ENCODE measurements at places on chromosomes 11 and 22.

GRCh38 chr22:30299322-30299721, 10.0 kb upstream of the CASTOR1 start:
- no peak for DNase-seq

- DNase-seq = no peak
Observed at GRCh38 chr22:45460288-45461109, 42.2 kb upstream of the FBLN1 start.

- no peak for DNase-seq
Observed at GRCh38 chr11:64089493-64089892, 53.8 kb downstream of the FLRT1 start.

DNA sequence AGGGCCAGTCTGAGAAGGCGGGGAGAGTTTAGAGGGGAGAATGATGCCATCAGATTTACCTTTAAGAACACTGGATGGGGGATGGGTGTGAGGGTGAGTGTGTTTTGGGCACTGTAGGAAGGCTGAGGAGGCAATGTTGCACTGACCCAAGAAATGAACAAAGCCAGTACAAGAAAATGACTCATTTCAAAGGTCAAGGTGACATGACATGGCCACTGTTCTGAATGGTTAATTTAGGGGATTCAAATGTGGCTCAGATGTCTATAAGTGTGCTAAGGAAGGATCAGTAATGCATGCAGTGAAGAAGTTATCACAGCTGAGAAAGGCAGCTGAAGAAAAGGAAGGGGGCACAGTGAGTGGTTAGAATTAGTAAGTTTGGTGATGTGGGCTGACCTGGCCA, 129.9 kb downstream of the PGR start:
- DNase-seq = no peak

- no peak for DNase-seq
Observed at GRCh38 chr11:14255238-14255534, 103.8 kb downstream of the RRAS2 start.

- no peak for DNase-seq
Observed at GRCh38 chr11:57180964-57181363, 789 bp upstream of the LRRC55 start.

- DNase-seq = no peak
Observed at GRCh38 chr11:63022441-63022840, 6.8 kb upstream of the SLC22A8 start.

DNA sequence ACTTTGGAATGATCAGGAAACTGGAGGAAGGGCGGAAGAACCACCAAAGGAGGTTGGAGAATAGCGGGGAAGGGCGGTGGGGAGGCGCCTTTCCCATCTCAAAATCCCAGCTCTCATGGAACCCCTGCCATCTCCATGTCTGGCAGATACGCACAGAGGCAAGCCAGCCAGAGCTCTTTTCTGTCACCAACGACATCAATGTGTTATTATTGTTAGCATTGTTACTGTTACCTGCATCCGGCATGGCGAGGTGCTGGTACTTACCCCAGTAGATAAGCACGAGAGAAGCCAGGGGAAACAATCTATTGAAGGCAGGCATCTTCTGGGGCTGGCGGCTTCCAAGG, 969 bp downstream of the SCN3B start:
- DNase-seq = no peak

GRCh38 chr11:98180921-98181320, 839.8 kb upstream of the CNTN5 start:
- no peak for DNase-seq

GRCh38 chr11:1076061-1076665, 1.5 kb downstream of the MUC2 start:
- DNase-seq = no peak

DNA sequence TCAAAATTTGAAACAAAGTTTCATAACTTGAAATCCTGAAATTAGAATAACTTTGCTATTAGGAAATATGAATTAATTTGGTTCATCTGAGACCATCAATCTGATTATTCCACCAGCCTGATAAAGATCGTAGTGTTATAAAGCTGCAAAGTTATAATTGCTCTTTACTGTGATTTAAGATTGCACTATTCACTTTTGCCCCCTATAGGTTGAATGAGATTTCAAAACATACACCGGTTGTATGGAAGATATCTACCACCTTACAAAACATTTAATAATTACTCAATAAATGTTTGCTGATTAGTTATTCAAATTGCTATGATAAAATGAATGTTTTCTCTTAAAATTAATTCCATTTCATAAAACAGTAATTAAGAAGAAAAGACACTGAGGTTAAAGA, 26.1 kb downstream of the APIP start:
- DNase-seq = no peak

DNA sequence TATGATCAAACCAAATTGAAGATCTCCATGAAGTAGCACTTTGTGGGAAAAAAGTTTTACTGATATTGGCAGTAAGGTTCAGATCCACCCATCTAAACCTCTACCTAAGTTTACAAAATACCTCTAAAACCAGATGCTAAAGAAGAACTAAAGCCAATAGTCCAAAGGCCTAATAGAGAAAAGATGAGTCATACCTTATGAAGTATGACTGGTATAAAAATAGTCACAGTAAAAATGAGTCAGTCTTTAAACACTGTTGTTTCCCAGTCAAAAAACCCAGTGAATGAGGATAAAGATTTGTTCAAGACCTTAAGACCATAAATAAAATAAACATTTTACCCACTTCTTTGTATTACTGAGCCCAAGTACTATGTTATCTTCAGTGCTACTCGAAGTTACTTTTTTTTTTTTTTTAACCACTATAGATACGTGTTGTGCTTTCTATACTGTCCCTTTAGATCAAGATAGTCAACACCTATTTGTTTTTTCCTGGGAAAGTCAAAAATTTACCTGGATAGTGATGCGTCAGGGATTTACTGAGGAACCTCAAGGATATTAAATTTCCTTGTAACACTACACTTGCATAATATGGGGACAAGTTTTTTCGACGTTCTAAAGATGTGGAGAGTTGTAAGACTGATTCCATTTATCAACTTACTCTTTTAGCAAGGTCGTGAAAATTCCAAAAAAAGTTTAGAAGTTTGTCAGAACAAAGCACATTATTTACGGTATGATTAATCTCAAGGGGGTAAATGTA, 87.3 kb downstream of the CCDC73 start:
- no peak for DNase-seq

GRCh38 chr22:23670378-23671295, 20.2 kb upstream of the RGL4 start:
- no peak for DNase-seq

DNA sequence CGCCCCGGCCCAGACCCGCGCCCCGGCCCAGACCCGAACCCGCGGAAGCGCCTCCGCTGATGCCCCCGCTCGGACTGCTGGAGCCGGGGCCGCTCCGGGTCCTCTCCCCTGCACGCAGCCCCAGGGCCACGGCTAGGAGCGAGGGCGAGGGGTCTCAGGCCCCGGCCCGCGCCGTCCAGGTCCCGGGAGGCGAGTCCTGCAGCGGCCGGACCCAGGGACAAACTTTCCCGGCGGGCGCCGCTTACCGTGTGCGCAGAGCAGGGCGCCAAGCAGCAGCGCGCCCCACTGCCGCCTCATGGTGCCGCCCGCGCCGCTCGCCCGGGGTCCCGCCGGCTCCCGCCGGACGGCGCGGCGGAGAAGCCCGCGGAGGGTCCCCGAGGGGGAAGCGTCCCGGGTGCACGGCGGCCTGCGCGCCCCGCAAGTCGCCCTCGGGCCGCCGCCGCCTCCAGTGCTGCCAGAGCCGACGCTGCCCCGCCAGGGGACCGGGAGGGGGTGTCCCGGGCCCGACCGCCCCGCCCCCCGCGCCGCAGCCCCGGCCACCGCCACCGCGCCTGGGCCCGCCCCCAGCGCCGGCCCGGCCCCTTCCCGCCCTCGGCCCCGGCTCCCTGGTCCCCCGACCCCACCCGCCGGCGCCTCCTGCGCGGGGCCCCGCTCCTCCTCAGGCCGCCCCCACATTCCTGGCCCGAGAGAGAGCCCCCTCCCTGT, at the start of gene LRP4:
Gene LRP4, minus strand, starts transcription at position 468 of the 705 bp plus-strand sequence. Its CDS starts 171 bp downstream, at position 297.
- DNase-seq = peak; percentile 34

- peak; percentile 9 for DNase-seq
Observed at GRCh38 chr22:44357296-44357965, 44.7 kb upstream of the SHISAL1 start.

GRCh38 chr22:48492366-48493320, 1335.0 kb downstream of the BRD1 start:
- peak; percentile 45 for DNase-seq

DNA sequence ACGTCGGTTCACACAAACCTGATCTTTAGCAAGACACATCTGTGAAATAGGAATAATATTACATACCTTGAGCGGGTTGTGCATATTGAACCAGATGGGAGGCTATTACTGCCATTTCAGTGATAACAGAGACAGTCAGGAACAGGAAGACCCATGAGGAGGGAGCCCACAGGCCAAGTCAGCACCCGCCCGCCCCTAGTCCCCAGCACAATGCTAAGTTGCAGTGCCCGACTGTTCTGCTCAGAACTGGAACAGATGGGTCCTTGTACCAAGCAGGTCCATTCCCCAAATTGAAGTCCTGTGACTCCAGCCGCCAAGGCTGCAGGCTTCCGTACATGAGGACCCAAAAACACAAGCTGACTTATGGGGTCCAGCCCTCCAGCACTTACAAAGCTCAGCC, 9.3 kb downstream of the CXCR5 start:
- DNase-seq = no peak

- DNase-seq = no peak
Observed at GRCh38 chr22:33240888-33241475, 182.8 kb upstream of the SYN3 start.

DNA sequence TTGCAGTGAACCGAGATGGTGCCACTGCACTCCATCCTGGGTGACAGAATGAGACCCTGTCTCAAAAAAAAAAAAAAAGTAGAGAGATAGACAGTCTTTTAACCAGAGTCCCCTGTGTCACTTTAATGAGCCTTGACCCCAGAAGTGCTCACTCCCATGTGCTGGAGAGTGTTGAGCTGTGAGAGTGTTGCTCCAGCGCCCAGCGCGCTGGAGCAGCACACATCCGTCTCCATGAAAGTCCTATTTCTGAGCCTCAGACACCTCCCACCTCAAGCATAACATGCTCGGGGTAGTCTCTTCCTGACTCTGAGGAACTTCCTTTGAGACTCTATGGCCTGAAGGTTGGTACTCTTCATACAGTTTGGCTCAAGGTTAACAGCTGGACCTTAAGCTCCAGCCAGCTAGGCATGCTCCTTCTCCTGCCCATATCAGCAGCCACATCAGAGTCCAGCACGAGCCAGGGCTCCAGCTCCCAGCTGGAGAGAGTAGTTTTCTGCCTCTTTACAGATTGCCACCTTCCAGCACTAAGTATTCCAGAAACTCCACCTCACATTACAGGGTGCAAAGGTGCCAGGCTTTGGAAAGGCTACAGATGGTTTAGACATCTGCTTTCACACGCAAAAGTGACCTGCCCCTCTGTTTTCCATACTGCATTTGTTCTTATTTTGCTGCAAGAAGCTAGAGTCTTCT, 29.4 kb upstream of the UBASH3B start:
- no peak for DNase-seq

DNA sequence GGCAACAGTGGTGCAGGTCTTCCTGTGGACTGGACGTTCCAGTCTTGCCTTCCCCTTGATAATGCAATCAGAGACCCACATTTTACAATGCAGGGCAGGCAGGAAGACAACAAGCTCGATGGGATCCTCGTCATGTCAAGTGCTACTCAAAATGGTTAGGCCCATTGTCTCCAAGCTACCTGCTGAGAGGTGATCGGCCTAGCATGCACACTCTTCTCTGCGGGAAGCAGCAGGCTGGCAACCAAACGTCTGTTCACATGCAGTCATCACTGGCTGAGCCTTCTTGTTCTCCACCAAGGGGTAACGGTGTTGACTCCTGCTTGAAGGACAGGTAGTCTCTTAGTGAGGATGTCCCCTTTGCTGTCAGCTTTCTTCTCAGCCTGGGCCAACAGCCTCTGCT, 25.5 kb upstream of the CD82 start:
- no peak for DNase-seq

DNA sequence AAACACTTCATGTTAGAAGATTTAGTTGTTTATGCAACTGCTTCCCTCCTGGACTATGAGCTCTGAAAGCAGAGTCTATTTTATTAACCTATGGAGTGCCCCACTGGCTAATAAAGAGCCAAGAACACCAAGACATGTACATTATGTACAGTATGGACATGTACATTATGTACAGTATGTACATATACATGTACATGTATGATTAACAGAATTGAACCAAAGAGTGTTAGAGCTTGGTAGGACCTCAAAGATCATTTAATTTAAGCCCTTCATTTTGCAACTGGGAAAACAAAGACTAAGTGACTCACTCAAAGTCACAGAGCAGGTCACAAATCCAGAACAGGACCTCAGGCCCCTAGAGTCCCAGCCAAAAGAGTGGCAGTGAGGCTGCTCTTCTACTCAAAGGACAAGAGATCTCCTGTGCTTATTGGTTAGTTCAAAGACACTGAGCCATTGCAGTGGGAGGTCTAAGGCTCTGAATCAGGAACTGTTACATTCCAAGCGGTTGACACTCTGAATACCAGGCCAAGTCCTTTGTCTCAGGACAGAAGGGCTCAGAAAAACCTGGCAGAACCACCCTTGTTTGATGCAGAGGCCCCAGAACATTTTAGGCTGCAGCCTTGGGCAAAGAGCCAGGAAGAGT, 103.8 kb downstream of the FAM168A start:
- DNase-seq = peak; percentile 41

- no peak for DNase-seq
Observed at GRCh38 chr11:15055620-15056356, 17.6 kb upstream of the CALCB start.

DNA sequence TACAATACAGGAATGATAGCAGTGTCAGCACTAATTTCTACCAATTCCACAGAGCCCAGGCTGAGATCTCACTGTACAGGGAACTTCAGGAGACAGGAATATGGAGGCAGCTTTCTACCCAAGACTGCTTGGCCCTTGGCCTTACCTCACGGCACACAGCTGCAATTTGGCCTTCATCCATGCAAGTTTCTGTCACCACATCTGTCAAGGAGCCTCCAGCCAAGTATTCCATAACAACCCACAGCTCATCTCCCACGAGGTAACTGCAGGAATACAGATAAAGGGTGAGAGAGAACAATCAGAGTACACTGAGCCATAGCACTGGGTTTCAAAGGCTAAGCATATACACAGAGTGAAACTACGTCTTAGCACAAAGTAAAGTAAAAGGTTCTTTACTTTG, 39.0 kb upstream of the GDPD4 start:
- DNase-seq = no peak

All from HAP-1 (cell line).